ENCODE measurements at places on chromosomes 13 and 19.

DNA sequence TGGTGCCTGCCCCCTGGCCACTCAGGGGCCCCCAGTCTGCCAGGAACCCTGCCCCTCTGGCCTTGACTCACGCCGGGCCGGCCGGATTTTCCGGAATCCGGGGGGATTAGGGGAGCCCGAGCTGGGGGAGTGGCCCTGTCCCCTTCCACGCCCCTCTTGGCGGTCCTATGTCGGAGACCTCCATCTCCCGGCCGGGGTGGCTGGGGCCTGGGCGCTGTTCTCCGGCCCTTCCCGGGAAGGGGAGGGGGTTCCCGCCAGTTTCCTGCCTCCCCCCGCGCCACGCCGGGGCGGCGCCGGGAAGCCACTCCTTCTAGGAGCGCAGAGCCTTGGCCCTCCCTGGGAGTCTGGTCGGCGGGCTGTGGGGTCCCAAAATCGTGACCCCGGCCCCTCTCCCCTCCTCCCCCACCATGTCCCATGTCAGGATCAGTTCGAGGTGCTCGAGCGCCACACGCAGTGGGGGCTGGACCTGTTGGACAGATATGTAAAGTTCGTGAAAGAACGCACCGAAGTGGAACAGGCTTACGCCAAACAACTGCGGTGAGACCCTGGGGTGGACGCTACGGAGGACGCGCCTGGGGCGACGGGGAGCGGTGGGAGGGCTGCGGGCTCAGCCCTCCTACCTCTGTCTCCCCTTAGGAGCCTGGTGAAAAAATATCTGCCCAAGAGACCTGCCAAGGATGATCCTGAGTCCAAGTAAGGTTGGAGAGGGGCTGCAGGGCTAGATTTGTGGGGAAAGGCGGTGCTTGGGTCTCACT lies 1.3 kb downstream of the TRIP10 start:
- peak; percentile 87 for DNase-seq

- DNase-seq = peak; percentile 55
Observed at GRCh38 chr19:32599736-32600157, 18.8 kb downstream of the PDCD5 start.

GRCh38 chr13:95327190-95327589 lies 25.9 kb upstream of the ABCC4 start:
- DNase-seq = no peak

DNA sequence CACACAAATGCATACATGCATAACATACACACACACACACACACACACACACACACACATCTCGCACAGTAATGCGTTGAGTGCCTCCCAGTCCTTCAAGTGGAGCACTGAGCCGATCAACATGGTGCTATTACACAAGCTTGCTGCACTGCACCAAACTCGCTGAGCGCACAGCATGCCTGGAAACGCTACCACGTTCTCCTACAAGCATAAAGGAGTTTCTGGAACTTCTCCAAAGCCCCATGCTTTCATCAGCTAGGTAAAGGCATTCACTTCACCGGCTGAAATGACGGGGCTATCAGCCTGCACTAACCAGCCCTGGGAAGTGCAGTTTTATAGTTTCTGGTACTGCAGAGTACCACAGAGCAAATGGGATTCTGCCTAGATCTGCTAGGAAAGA lies 92.7 kb downstream of the FGF14 start:
- no peak for DNase-seq

GRCh38 chr13:92954746-92955145 lies 271.9 kb upstream of the GPC6 start:
- no peak for DNase-seq

DNA sequence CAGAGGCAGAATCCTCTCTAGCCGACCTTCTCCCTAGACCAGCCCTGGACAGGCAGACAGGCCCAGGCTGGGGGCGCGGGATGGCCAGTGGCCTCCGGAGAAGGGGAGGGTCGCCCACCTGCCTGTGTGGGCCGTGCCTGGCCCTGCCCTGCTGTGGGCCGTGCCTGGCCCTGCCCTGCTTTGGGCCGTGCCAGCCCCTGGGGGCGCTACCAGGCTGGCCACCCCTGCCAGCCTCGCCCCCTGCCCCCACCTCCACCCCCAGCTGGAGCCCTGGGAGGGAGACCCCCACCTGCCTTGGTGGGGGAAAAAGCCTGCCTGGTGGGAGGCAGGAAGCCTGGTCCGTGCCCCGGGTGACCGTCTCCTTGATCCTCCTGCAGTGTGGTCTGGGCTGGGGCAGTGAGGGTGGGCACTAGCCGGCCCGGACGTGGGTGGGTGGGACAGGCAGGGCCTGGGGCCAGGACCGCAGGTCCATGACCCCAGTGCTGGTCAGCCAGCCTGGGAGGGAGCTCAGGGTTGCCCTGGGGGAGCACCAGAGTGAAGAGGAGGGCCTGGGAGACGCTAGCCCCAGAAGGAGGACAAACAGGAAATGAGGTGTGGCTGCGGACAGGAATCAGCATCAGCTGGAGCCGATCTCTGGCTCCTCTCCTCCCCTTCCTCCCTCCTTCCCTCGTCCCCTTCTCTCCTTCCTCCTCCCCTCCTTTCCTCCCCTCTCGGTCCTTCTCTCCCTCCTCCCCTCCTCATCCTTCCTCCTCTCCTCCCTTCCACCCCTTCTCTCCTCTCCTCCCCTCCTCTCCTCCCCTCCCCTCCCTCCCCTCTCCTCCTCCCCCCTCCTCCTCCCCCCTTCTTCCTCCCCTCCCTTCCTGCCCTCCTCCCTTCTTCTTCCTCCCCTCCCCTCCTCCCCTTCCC lies 5.1 kb upstream of the MKNK2 start:
- DNase-seq = peak; percentile 71

GRCh38 chr19:16045893-16046292 lies 30.4 kb upstream of the TPM4 start:
- no peak for DNase-seq

DNA sequence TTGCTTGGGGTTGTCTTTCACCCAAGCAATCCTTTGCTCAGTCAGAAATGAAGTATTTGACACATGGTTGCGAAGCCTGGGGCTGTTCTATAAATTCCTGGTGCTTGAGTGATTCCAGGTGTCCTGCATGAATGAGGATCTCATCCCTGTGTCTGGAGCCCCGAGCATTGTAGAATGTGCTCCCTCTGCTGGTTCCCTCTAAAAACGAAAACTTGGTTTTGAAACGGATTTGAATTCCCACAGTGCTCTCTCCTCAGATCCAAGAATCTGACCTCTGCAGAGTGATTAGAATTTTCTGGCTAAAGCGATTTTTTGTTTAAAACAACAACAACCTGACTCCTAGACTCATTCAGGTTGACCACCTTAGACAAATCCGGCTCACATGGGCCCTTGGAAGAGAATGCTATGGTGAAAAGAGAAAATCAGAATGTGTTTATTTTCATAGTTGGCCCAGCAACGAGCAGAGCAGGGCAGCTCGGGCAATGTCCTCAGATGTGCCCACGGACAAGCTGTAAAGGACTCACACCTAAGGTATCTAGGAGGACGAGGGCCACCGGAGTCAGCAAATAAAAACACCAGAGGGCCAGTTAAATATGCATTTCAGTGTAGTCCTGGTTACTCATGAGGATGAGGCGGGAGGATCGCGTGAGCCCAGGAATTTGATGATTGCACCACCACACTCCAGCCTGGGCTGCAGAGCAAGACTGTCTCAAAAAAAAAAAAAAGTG lies 8.7 kb upstream of the ATP12A start:
- DNase-seq = peak; percentile 84

GRCh38 chr19:16673231-16673630 lies 12.3 kb downstream of the TMEM38A start:
- DNase-seq = no peak

DNA sequence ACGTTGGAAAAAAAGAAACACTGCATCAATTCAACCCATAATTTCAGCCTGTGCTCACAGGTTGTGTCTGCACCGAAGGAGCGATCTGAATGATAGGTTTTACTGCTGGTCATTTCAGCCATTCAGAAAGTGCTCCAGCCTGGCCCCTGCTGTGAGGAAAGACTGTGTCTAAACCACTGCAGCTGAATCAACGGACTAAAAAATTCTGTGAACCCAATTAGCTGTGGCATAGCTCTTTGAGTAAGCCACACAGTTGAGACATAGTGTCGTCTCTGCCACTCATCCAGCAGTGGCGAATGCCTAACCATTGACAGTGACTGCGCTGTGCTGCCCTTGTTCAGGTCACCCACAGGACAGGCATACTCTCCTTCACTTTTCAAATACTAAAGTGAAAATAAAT lies 179.8 kb downstream of the COG6 start:
- peak; percentile 56 for DNase-seq

DNA sequence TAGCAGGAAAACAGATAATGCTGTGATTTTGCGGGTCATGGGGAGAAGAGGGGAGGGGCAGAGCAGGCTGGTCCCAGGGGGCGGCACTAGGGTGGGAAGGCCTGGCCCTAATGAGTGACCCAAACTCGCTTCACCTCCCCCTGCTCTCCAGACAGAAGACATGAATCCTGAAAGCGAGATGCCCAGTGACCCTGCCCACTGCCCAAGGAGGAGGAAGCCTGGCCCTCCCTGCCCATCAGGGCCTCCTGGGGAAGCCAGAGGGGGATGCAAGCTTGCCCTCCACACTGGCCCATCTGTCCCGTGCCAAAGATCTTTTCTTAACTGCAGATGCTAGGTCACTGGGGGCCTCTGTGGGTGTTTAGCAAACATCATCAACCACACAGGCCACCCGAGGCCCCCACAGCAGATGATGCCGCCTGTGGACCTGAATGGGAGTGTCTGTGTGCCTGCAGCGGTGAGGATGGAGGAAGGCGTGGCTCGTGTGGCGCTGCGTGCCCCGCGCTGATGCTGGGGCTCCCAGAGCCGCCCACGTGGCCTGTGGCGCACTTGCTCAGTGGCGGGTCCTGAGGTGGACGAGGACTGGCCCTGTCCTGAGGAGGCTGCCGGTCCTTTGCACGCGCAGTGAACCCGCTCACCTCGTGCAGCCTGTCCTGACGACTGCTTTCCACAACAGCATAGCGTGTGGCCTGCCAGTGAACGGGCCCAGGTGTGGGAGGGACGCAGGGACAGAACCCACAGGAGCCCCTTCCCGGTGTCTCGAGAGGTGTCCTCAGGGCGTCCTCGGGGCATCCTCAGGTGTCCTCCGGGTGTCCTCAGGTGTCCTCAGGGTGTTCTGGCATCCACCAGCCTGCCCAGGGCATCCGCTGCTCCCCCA lies 80.5 kb upstream of the MCF2L start:
- peak; percentile 52 for DNase-seq

- DNase-seq = no peak
Observed at GRCh38 chr13:36151591-36151990, 20.4 kb upstream of the DCLK1 start.

DNA sequence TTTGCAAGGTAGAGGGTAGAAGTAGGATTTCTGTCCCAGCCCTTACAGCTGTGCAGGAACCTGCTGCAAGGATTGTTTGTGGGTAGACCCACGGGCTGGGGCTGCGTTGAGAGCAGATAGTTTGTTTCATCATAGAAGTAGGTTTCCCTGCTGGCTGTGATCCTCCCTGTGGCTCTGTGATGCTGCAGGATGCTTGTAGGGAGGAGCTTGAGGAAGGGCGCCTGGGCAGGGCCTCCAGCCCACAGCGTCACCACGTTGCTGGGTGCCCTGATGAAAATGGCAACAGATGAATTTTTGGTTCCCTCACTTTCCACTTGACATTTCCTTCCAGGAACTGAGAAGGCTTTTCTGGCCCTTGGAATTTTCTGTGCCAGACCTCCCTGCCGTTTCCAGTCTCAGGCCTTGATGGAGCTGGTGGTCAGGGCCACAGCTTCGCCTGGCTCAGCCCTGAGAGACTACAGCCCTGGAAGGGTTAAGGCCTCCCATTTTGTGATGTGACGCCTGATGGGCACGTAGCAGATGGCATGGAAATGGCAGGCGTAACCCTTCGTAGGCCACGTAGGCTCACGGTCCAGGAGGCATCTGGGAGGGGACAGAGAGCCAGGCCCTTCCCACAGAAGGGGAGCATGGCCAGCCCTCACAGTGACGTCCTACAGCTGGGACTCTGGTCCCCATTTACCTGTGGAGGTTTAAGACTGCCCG lies 42.2 kb downstream of the GATAD2A start:
- DNase-seq = no peak

DNA sequence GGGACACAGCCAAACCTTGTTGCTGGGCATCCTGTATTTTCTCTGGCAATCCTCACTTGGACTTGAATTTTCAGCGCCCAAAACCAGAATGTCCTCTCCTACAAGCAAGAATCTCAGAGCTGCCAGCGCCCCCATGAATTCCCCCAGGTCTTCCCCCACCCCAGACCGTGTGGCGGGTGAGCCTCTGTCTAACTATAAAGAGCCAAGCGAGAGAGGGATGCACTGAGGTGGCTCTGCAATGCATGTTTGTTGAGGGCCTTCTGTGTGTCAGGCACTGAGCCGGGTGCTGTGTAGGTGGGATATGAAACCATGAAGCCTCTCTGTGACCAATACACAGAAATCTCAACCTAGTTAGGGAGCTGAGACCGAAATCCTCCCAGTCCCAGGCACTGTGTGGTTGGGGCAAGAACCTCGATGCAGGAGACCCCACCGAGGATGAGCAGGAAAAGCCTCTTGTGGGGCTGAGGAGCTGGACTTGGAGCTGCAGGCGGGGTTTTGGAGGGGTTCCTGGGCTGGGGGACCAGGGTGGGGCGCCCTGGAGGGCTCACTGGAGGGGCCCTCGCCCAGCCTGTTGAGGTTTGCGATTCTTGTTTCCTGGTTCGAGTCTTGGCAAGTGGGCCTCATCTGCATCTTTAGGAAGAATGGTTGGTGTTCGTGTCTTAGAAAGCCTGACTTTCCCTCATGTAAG lies 12.4 kb upstream of the PROZ start:
- peak; percentile 34 for DNase-seq

- DNase-seq = no peak
Observed at GRCh38 chr13:50867637-50867945, 24.1 kb upstream of the DLEU7 start.

DNA sequence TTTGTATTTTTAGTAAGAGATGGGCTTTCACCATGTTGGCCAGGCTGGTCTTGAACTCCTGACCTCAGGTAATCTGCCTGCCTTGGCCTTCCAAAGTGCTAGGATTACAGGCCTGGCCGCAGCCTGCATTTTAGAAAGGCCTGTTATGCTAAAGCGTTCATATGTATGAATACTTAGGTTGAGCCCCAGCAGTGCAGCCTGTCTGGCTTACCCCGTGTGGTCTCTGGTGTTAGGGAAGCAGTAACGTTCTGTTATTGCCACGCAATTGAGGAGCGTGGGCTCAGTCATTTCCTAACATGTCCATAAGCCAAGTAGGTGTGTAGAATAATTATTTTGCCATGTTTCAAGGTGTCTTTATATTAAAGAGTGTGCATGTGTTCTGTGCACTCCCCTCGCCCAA lies 14.3 kb downstream of the HNRNPM start:
- no peak for DNase-seq

DNA sequence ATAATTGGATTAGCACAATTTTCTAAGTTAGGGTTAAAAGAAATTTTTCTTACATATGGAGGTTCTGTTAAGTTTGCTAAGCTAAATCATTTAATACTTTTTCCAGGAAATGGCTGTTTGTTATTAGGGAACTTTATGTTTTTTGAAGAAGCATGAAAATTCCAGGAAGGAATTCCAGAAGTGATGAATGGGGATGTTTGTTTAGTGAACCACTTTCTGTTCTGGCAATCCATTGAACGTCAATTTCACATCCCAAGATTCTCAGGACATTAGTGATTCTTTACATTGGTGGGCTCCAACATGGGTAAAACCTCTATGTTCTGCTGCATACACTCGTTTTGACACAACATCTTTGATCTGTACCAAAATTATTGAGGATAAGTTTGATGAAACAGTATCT lies 534.4 kb downstream of the IRS2 start:
- DNase-seq = no peak

GRCh38 chr19:36837176-36837905 lies 846 bp downstream of the ZNF790 start:
- no peak for DNase-seq

GRCh38 chr13:93249364-93250306 lies 23.0 kb downstream of the GPC6 start:
- DNase-seq = no peak

- no peak for DNase-seq
Observed at GRCh38 chr13:63090524-63090923, 1674.9 kb upstream of the PCDH20 start.

Data from endodermal cell (in vitro differentiated cells).